ENCODE measurements at places on chromosomes 4 and X.

GRCh38 chr4:55124322-55125076 lies 896 bp downstream of the KDR start:
- DNase-seq: no peak

GRCh38 chr4:83651846-83652245 lies 115.9 kb downstream of the GPAT3 start:
- DNase-seq: no peak

- DNase-seq: no peak
Measured at GRCh38 chr4:69753686-69754085, 6.7 kb downstream of the SULT1B1 start.

- no peak for DNase-seq
Measured at GRCh38 chrX:112808007-112808406, 32.6 kb downstream of the AMOT start.

- no peak for DNase-seq
Measured at GRCh38 chrX:134622056-134622812, 36.0 kb downstream of the PLAC1 start.

DNA sequence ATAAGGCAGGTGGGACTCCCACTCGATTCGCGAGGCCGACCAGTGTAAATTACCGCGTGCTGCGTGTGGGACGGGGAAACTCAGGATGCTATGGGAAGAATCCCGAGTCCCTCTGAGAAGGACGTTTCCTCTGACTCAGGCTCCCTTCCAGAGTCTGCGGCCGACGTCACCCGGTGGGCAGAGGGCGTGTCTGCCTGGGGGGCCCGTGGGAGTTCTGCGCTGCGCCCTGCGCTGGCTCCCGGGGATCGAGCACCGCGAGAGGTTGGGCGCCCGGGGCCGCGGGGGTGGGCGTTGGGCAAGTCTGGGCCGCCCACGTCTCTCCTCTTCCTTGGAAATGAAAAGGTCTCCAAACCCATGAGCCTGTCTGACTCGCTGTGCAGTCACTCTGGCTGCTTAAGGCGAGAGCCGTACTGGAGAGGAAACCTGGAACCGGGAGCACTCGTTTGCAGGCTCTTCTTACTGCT lies 568 bp downstream of the NIPAL1 start:
- DNase-seq: peak; percentile 36

DNA sequence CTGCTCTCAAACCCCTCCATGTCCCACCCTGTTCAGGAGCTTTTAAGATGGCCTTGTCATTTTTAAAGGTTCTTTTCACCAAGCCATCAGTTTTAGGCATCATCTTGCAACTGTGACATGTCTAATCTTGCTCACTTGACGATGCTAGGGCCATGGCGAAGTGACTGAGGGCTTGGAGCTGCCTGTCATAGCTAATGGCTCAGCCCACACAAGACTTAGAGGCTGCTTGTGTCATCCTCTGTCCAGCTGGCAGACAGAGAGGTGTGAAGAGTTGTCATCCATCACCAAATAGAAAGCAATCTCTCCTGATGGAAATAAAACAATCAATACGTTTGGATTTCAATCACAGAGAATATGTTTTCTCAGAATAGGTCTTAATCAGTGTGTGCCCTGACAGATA lies 194.9 kb downstream of the HS6ST2 start:
- no peak for DNase-seq

- DNase-seq: no peak
Measured at GRCh38 chr4:150714462-150715438, 132.8 kb downstream of the MAB21L2 start.

DNA sequence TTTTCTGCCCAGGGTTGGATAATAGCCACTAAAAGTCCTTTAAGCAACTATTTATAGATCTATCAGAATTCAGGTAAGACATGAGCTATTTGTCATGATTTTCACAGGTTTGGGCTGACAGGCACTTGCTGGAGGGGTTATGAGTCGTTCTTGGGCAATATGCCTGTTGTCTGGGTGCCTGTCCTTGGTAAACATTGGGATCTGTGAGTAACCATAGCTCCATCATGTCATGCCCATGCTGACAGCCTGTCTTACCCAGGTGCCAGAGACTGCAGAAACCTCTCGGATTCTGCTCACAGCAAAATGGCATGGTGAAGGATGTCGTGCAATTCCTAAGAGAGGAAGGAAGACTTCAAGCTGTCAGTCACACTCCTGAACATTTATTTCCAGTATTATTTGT lies 116.0 kb upstream of the PUDP start:
- no peak for DNase-seq

DNA sequence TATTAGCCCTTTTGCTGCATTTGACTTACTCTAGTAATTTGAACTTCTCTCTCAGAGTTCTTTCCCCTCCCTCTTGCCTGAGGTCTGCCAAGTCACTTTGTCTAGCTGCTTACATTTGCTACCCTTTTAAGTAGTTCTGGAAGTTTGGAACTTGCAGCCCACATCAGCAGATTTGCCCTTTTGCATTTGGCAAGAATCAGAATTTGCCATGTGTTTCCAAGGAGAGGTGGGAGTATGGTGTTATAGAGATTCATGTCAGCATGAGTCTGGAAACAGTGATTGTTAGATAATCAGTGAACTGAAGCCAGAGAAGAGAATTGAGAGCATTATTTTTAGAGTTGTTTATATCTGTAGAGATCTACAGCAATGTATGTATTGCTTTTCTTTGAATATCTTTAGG lies 52.1 kb downstream of the KLHL34 start:
- no peak for DNase-seq

DNA sequence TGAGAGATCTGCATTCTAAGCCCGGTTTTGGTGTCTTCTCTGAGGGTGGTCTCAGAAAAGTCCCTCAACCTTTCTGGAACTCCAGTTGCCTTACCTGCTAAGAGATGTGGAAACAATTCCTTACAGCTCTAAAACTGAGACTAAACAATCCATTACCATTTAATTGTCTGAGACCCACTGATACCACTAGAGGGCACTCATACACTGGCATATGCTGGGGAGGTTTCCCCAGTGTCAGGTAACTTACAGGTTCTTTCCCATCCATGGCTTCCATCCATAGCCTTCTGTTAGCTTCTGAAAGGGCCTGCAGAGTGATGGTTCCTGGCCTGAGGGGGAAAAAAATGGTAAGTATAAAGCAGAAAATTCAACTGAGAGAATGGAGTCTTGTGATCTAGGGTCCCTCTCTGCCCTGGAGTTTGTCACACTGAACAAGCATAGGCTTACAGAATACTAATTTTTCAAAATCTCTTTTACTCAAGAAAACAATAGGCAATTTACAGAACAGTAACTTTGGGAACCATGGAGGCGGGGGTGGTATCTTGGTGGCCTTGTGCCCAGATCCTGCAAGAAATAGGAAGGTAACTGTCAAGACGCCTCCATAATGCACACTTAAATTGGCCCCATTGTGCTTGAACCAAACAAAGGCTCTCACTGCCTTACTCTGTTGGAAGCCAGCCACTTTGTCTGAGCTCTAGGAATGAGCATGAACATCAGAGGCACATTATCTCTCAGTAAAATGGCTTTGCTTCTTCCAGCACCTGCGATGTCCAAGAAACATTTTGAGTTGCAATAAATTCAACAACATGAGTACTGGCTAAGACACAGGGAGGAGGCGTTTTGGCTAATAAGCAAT lies 236.1 kb downstream of the OPHN1 start:
- DNase-seq: peak; percentile 32

DNA sequence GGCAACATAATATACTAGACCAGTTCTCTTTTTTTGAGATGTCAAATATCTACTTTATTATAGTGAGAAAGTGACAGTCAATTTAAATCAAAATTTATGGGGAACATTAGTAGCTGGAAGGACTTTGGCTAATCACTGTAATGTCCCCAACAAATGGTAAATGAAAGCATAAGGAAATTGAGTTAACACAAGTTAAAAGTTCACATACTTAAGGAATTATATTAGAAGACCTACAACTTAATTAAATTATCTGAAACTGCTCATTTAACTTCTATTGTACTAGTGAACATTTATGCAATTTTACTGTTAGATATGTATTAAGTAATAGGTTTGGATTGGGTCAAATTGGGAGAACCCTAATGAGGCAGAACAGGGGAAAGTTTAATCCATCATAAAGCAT lies 160.3 kb upstream of the TENM3 start:
- no peak for DNase-seq

DNA sequence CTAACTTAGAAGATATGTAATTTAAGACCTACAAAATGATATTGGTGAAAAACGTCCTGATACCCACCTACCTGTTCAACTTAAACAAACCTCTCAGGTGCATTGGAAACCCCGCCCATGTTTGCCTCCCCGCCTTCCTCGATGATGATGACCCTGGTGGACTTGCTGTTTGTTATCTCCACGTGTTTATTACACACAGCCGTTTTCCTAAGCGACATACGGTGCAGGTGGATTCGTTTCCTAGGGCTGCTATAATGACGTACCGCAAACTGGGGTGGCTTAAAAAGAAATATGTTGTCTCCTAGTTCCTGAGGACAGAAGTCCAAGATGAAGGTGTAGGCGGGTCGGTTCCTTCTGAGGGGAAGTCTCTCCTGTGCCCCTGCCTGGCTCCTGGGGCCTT lies 110.7 kb downstream of the GPR143 start:
- no peak for DNase-seq

GRCh38 chr4:182018691-182019090 lies 224.5 kb upstream of the TENM3 start:
- no peak for DNase-seq

DNA sequence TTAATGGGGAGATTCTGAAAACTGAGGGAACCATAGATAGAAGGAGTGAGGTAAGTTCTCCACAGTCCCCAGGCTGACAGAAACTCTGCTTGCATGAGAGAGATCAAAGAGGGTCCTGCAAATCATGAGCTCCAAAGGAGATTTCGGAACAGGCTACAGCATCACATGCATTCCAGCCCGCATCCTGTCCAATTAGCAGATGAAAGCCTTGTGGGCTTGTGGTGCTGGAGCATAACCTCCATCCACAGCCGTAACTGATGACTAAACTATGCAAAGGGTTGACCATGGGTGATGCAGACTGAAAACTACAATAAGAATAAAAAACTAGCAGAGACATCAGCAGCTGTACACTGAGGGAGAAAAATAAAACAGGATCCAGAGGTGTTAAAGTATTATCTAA lies 654.5 kb downstream of the TLL1 start:
- no peak for DNase-seq

GRCh38 chr4:7876201-7876875 lies 63.3 kb downstream of the AFAP1 start:
- peak; percentile 30 for DNase-seq

DNA sequence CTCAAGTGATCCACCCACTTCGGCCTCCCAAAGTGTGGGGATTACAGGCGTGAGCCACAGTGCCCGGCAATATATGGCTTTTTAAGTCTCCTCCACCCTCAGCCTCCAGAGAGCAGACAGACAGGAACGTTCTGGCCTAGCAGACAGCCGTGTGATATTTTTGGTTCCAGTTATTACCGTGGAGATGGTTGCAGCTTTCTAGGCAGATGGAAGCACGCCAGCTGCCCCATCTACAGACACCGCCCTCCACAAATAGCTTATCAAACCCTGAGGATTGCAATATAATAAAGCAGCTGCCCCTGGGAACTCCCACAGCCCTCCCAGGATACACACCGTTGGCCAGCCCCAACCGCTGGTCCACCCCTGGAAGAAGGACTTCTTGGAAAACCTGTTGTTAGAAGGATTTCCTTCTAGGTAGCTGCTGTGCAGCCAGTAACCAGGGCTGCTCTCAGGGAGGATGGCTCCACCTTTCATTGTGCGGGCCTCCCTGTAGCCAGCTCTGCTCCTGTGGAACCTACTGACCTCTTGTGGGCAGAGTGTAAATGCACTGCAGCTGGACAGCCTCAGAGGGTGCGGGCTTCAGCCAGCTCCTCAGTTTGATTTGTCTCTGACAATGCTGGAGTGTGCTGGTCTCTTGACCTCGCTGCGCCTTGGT lies 44.0 kb downstream of the SLC25A5 start:
- no peak for DNase-seq

DNA sequence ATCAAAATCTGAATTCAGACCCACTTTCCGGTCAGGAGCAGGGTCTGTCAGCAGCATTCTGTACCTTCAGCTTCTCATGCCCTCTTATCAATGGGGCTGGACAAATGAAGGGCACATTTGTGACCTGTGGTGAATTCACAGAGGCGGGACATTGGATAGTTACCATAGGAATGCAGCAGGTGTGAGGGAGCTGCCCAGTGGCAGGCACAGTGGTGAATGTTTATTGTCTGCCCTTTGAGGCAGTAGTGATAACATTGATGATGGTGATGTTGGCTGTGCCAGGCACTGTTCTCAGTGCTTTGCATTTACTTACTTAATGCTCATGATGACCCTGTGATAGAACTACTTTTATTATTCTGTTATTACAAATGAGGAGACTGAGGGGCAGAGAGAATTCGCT lies 101.2 kb upstream of the KIT start:
- DNase-seq: no peak

- DNase-seq: no peak
Measured at GRCh38 chr4:159104694-159105414, 2.0 kb downstream of the RAPGEF2 start.

DNA sequence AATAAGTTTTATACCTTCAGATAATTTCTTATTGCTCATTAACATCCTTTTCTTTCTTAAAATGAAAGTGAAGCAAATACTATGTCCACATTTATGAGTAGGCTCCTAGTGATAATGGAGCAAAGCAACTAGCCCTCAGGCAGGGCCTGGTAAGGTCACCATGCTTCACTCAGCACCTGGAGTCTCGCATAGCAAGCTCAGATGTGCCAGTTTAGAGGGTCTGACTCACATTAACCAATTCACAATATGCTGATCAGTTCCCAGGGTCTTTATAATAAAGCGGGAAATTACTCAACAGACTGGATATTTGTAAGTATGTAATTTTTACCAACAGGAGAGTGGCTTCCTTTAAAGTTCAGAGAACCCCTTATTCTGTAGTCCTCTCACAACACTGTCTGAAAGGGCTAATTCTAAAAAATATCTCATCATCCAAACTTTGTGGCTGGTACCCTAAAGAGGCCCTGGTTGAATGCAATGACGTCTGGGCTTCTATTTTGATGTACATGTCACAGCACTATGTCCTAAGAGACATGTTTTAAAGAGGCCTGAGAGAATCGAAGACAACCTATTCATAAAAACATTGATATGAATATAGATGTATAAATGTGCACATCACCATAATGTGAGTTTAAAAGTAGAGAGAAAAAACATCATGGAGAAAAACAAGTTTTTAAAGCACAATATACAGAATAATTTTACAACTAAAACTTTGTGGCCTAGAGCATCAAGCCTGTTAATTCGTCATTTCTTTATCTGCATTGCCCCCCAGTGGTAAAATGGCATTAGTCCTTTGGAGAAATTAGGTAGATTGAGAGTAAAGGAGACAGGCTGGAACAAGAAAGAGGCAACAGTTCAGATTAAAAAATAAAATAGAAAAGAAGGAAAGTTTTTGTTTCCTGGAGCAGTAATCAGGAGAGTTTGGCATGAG lies 44.3 kb downstream of the IL21 start:
- DNase-seq: peak; percentile 59
